ENCODE measurements at places on chromosomes 1 and 21.

- no peak for DNase-seq
Observed at GRCh38 chr1:223216531-223217205, 73.6 kb upstream of the TLR5 start.

- DNase-seq, result no peak
Observed at GRCh38 chr1:51063121-51063520, 38.9 kb upstream of the C1orf185 start.

GRCh38 chr1:12290828-12291227, 61.0 kb downstream of the VPS13D start:
- DNase-seq, result no peak

- DNase-seq, result peak; percentile 79
Observed at GRCh38 chr1:16055613-16056520, 12.3 kb downstream of the CLCNKB start.

- no peak for DNase-seq
Observed at GRCh38 chr21:42980312-42981213, 6.2 kb downstream of the PKNOX1 start.

DNA sequence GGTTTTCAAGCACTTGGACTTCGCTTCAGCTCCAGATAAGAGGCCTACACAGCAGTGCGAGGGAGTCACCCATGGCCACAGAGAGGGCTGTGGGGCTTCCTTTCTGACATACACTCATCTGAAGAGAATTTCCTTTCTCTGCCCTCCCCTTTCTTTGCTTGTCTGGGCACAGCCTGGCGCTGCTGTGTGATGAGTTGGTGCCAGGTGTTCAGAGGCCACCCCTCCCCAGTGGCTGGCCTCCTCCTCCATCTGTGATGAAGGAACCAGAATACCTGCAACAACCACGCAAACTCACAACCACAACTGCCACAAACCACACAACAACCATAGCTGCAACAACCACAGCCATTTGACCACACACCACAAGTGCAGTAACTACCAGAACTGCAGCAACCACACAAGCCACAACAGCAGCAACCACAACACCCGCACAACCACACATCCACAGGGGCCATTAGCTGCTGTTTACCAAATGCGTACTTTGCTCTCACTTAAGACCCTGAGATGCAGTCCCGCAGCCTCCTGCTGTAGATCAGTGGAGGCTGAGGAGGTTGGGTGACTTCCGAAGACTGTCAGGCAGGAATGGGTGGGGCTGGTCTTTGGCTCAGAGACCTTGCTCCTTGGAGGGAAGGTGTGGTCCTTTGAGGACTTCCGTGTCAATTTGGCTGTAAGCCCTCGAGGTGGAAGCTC, 71.1 kb downstream of the IER5 start:
- no peak for DNase-seq

GRCh38 chr1:154155251-154155650, 378 bp upstream of the NUP210L start:
- no peak for DNase-seq

DNA sequence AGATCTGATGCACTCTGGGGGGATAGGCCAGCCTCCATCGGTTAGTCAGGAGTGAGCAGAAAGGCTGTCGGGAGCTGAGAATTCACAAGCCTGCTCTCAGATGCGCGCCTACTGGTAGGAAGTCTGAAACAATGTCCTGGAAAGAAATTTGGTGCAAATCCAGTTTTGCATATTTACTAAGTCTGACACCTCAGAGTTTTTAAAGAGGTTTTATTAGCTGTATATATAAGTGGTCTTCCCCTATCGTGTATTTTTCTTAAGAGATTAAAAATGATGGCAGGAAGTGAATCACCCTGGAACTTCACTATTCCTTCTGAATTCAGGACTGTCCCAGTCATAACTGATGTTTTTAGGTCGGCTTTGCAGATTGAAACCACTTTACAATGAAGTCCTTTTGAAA, 99.8 kb upstream of the C1orf105 start:
- no peak for DNase-seq

DNA sequence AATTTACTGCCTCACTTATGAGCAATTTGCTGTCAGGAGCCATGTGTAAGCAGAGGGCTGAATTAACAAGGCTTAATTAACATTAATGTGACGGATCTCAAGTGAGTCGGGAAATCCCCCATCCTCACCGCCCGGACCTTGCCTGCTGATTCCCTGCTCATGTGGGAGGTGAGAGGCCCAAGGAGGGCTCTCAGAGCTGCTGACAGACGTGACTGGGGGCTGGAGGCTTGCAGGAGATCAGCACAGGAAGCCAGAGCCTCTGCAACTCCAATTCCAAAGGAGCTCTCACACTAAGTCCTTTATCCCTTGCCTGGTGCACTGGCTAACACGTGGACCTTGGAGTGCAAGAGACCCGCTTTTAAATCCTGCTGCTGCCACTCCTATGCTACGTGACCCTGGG, 19.4 kb downstream of the LRP8 start:
- DNase-seq, result no peak

GRCh38 chr1:171420810-171421209, 64.5 kb upstream of the PRRC2C start:
- DNase-seq, result no peak

- peak; percentile 31 for DNase-seq
Observed at GRCh38 chr1:235275223-235275622, 52.8 kb downstream of the ARID4B start.

GRCh38 chr1:195328102-195328501, 1280.1 kb downstream of the KCNT2 start:
- DNase-seq, result no peak

DNA sequence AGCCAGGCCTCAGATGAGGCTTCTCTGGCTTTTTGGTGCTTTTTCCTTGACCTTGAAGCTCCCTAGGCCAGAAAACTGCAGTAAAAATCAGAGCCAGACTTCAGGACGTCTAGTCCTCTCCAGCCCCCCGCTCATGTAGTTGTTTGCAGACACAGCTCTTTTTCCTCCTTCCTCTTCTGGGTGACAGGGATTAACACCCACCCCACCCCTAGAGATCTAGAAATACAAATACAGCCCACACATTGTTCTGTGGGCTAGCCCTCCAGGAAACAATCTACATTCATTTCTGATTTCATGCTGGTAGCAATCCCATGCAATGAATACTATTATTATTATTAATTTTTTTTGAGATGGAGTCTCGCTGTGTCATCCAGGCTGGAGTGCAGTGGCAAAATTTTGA, 9.9 kb upstream of the CLSTN1 start:
- DNase-seq, result no peak

- DNase-seq, result peak; percentile 27
Observed at GRCh38 chr1:62271948-62272728, 47.1 kb downstream of the KANK4 start.

DNA sequence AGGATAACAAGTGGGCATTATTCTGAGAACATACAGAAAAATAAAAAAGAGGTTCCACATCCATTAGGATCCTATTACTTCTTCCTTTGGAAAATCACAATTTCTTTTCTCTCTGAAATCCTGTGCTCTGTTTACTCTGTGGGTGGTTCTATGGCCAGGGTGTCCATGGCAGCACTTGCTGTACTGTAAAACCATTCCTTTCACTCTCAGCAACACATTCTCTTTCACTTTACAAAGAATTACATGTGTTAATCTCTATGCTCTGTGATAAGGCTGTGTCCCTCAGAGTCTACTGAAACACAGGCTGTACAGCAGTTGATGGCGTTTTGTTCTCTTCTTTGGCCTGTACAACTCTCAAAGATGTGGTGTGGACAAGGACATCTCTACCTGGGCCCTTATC, 524.1 kb downstream of the PTBP2 start:
- DNase-seq, result no peak

DNA sequence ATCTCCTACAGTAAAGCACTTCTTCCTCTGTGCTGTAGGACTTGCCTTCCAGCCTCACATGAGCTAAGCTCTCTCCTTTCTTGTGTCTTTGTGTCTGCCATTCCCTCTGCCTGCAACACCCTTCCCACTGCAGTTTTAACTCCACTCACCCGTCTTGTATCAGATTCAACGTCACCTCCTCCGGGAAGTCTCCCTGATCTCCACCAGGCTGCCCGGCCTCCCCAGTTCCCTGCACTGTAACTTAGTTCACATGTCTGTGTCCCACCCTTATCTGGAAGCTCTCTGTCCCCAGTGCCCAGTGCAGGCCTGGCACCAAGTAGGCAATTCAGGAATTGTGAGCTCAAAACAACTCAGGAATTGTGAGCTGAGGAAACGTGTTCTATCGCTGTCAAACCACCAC, 96.4 kb downstream of the GLIS1 start:
- no peak for DNase-seq

GRCh38 chr1:45793942-45794604, 9.3 kb upstream of the MAST2 start:
- DNase-seq, result no peak

DNA sequence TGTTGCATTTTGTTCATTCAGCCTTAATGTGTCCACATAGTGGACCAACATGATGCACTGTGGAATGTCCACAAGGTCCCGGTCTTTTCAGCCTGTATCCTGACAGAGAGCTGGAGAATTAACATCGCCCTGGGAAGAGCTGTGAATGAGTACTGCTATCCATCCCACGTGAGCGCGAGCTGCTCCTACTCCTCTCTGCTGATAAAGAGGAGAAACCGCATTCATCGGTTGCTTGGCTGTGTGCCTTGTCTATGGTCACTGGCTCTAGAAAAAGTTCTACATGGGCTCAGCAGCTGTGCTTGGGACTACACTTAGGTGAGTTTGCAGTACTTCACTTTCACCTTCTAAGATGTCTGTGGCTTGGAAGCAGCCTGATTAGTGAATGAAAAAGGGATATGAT, 31.1 kb upstream of the IGSF5 start:
- no peak for DNase-seq

- DNase-seq, result peak; percentile 27
Observed at GRCh38 chr1:2583331-2583791, 3.2 kb upstream of the PRXL2B start.

DNA sequence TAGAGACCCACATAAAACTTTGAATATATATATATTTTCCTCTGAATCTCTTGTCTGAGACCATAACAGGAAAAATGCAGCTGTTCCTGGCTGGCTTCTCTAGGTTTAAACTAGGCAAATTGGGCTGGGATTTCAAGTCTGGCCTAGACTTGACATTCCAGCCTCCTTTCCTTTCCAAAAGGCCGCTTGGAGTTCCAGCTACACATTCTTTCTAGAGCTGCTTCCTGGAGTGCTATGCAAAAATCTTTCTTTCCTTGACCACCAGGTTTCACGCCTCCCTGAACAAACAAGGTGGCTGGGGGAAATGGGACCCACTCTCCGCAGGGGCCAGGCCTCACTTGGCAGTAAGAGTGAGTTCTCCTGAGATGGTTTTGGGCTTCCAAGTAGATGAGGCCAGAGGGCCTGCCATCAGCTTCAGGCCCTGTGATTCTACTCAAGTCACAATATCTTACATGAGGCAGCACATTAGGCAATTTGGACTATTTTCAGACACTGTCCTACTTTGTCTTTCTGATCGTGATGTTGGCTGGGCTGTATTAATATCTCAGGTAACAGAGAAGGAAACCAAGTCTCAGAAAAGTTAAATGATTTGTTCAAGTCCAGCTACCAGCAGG, 102.4 kb downstream of the FAM78B start:
- no peak for DNase-seq

GRCh38 chr1:206060844-206061243, 7.9 kb downstream of the RHEX start:
- no peak for DNase-seq

GRCh38 chr1:118711356-118711755, 276.8 kb downstream of the TBX15 start:
- no peak for DNase-seq

GRCh38 chr1:228009828-228010775, 3.3 kb downstream of the WNT3A start:
- no peak for DNase-seq

Data from suppressor macrophage treated with lipopolysaccharide for 4 hours (primary cell).